ENCODE measurements at places on chromosomes 11 and 22.

DNA sequence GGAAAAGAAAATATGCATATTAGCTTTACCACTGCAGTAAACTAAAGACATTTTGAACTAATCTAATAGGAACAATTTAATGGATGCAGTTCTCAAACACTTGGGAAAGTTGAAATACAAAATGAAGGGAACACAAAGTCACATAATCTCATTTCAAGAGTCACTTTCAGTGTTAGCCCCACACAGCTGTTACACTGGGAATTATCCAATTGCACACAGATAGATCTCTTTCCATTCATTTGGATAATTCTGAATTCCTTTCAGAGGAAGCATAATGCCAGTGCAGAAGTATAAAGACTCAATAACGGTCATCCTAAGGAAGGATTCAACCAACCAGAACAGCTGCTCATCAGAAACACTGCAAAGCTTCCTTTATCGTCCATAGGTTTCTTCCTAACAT is 173.3 kb downstream of the GRIA4 start:
- no peak for DNase-seq

DNA sequence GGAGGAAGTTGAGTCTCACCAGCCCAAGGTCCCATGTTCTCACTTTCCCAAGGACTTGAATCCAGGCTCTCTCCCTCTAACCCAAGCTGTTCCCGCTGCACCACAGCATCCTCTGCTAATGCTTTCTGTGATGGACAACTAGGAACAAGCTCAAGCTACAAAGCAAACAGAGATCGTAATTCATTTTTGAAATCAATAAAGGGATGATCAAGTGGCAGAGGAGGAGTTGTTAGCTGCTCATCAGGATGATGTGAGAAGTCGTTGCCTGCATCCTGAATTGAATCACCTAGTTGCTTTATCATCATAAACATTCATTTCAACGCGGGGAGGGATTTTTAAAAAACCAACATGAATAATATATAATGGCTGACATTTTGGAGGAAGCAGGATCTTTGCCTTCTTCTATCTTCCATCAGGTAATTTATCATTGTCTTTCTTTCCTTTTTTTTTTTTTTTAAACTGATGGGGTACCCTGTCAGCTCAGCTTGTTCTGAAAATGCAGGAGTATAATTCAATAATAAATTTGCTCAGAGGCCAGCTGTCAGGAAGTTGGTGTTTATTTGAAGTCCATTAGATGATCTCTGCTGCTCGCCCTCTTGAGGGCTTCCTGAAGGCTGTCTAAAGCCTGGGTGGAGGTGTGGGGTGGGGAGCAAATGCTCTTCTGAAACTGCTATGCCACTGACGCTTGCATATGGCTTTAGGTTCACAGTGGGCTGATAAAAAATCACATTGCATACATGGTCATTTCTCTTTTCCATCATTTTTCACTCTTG is 174.4 kb upstream of the NARS2 start:
- no peak for DNase-seq

GRCh38 chr11:62914416-62914815 is 6.7 kb downstream of the CHRM1 start:
- DNase-seq = no peak

DNA sequence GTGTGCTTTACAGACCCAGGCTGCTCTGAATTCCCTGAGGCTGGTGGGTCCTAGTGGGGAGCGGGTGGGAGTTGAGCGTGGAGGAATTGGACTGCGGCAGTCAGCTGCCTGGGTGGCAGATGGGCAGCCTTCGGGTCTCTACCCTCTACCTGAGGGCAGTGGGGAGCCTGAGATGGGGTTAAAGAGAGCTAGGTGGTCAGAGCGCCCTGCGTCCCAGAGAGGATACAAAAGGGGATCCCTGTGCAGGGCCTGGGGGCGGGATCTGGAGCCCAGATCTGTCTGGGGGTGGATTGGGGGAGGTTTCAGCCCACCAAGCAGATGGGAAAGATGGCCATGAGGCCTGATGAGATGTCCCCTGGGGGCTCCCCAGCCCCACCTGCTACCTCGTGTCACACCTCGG is 18.2 kb downstream of the KCTD17 start:
- no peak for DNase-seq

DNA sequence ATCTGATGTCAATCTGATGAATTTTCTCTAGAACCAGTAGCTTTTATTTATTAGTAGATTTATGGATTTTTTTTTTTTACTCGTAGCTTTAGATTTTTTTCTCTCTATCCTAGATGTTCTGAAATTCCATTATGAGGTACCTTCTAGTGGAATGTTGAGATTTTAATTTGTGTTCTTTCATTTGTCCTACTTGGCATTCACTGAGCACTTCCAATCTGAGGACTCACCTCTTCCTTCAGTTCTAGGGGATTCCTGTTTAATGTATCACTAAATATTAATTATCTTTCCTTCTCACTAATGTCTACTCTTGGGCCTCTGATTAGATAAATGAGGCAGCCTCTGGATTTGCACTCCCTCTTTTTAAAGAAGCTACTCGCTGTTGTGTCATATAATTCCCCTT is 40.2 kb upstream of the WNT7B start:
- no peak for DNase-seq

DNA sequence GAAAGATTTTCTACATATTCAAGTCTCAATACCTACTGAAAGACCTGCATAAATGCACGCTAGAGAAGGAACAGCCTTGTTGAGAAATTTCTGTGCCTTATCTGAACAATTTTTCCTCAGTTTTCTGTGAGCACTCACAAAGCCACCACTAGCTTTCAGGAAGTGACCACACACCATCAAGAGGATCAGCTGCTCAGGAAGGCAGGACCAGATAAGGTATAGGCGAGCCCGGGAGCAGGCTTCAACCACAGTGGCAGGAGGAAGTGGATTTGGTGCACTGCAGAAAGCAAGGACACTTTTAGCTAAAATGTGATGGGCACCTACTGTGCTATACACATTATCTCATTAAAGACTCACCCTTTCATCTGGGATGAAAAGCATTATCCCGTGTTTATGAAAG is 220.8 kb downstream of the RAB38 start:
- no peak for DNase-seq

DNA sequence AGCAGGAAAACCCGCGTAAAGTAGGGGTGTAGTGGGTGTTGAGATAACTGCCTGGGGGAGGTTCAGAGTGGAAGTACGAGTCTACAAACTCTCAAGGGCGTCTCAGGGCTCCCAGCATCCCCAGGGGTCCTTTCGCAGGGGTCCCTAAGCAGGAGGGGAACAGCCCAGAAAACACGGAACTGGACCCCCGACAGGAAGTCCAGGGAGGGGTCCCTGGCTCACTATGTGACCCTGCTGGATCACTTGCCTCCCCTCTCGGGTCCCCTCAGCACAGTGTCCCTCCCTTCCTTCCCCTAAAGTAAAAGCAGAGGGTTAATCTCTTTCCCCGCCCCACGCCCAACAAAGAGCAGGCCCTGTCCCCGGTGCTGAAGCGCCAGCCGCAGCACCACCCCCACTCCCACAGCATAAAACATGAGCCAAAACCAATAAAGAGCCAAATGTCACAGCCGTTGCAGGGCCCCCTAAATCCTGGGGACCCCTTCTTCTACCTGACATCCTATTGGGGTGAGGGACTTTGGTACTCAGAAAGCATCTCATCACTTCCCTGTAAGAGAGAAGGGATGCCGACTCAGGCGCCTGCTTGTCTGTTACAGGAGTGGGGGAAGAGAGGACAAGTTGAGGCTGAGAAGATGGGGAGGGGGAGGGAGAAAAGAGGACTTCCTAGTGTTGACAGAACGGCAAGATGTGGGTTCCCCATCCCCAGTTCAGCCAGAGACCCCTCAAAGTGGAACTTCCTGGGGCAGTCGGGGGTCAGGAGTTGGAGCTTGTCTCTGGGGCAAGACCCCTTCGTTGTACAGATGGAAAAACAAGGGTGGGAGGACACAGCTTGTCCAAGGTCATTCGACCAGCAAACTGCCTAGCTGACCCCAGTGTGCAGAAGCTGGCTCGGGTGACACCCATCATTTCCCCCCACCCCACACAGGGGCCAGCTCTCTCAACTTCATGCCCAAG is 1.4 kb upstream of the NEFH start:
- DNase-seq = no peak

DNA sequence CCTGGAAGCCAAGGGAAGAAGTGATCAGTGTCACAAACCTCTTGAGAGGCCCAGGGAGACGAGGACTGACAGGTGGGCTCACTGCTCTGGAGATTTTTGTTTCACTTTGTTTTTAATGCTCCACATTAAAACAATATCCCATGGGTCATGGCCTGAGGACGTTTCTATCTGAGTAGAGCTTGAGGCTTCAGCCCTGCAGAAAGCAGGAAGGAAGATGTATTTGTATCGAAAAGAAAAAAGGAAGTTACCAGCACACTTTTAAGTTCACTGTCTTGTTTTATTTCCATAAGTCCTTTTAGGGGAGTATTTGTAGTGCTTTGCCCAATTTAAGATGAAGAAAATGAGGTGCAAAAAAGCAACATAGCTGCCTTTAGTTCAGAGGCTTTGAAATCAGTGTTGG is 191.1 kb downstream of the GRIK4 start:
- no peak for DNase-seq

DNA sequence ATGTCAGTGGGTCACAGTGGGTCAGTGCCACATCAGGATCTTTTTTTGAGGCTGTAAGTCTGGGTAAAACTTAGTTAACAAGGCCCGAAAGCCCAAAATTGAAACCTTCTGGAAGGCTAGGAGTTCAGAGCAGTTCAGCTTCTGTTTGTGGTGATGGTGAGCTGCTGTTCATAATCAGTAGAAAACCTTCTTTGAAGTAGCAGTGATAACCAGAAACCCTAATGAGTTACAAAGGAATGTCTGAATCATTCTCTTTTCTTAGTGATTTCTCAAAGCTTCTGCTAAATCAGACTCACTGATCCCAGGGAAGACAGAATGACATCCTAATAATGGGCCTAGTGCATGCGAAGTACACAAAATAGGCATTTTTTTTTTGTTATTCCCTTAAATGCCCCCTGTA is 124.7 kb downstream of the PARVA start:
- DNase-seq = no peak

DNA sequence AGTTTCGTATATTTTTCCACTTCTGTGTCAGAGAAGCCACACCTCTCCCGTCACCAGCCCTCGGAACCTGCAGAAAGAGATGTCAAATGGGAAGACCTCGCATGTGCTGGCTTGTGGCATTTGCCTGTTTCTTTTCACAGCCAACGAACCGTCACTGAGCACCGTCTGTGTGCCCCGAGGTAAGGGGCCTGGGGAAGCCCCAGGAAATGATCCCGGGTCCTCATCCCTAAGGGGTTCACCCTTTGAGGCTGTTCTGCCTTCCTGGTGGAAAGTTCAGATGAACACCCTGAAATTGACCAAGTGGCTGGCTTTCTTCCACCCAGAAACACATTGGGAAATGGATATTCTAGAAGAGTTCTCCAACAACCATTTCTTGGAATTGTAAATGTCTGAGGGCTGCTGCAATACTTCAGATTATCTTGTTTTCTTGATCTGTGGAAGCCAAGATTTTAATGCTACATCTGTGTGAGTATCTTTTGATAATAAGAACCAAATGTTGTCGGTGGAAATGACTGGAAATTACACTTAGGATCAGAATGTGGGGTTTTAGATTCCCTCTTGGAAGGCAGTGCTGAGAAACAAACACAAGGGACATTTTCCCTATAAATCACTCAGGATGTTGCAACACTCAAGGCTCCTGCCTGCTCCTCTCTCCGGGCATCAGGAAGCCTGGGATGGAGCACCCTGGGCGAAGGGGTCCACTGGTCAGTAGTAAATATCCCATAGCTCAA is 37.6 kb downstream of the RIBC2 start:
- no peak for DNase-seq

DNA sequence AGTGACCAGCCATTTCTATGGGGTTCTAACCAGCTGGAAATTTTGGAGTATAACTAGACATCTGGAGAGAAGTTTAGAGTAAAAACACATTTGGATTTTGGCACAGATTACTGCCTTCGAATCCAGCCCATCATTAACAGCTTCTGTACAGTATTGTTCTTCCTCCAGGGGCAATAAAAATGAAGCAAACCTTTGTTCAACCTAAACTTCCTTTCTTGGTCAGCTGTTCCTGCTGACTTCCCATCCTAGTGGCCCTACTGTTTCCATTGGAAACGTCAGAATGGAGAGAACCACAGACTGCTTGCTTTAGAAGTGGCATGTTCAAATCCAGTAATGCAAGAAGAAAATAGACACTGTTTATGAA is 203.7 kb upstream of the MTMR2 start:
- DNase-seq = no peak

GRCh38 chr11:58928107-58928499 is 11.2 kb upstream of the GLYATL1 start:
- DNase-seq = no peak

DNA sequence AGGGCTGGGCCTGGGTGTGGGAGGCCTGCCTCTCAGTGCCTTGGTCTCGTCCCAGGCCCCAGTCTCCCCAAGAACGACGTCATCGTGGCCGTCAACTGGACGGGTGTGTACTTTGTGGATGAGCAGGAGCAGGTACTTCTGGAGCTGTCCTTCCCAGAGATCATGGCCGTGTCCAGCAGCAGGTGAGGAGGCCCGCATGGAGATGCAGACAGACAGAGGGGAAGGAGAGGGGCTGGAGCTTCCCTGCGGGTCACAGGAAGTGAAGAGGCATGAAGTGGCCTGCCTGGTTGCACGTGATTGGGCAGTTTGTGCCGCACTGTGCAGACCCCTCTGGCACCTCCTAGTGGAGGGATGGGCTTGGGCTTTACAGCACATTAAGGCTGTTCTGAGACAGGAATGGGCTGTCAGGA is 70.4 kb downstream of the MYO7A start:
- DNase-seq = no peak

GRCh38 chr11:79428406-79428805 is 12.4 kb downstream of the TENM4 start:
- DNase-seq = no peak

GRCh38 chr11:78094250-78094649 is 14.6 kb upstream of the NDUFC2 start:
- no peak for DNase-seq

- DNase-seq = no peak
These were observed 6.4 kb downstream of the ARL14EP start for GRCh38 chr11:30329150-30329940.

DNA sequence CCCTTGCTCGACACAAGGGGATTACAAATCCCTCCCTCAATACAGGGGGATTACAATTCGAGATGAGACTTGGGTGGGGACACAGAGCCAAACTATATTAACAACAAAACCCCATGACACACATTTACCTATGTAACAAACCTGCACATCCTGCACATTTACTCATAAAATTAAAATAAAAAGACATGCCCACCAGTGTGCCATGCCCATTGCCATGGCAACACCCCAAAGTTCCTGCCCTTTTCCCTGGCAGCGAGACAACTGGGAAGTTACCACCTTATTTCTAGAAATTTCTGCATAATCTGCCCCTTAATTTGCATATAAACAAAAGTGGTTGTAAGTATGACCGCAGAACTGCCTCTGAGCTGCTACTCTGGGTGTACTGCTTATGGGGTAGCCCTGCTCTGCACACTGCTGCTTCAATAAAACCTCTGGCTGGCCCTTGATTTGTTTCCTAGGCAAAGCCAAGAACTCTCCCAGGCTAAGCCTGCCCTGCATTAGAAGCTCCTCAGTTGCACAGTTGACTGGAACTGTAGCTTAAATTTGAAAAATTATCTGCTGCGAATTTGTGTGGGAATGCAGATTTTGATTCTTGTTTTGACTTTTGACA is 8.6 kb upstream of the INCENP start:
- no peak for DNase-seq
